ENCODE measurements at places on chromosomes 16 and 17.

DNA sequence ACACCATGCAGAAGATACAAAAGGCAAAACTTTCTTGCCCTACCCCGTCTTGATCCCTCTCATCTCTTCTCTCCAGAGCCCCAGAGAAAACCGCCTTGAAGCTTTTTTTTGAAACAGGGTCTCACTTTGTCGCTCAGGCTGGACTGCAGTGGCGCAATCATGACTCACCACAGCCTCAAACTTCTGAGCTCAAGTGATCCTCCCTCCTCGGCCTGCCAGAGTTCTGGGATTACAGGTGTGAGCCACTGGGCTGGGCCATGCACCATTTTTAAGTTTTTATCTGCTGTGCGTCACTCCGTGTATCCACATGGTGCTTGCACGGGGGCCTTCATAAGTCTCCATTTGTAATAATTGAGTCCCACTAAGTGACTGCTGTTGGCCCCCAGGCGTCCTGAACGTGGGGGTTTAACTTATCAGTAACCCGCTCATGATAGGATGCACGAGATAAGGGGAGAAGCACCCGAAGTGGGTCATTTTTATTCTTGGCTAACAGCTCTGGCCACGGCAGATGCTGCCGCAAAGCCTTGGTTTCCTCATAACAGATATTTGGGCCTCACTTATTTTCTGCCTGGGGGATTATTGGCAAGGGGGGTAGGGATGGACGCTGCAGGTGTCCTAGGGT is 8.6 kb downstream of the DNAH17 start:
- DNase-seq, result no peak

GRCh38 chr17:68394608-68395331 is 62.5 kb downstream of the WIPI1 start:
- DNase-seq, result no peak

- DNase-seq, result no peak
These were observed 953.2 kb upstream of the CDH8 start for GRCh38 chr16:62989480-62989879.

- DNase-seq, result no peak
These were observed 89.8 kb downstream of the C16orf95 start for GRCh38 chr16:87227296-87227951.

DNA sequence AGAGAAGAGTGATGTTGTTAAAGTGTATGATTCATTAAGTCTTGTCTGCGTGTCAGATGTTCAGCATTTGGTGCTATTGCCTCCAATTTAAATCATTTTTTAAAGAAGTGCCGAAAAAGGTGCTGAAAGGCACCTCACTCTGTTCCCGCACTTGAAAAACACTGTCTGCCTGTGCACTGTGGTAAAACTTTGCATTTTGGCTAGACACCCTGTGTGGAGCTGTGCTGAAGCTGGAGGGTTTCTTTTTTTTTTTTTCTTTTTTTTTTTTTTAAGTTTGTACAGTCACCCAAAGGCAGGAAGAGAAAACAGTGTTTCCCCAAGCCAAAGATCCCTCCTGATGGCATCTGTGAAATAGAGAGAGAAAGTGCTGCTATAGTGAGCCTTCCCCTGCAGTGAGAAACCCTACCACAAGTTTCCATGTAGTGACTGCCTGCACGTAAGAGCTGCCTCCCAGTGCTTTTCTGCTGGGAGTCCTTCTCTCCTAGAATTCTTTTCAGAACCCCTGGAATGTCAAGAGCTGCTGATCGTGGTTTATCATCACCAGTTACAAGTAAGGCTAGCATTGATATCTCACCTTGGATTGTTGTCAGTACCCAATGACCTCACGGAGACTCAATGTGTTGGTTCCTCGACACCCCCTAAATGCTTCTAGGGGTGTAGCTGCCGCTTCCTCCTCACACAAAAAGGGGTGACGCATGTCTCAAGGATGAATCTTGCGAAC is 116.0 kb upstream of the SOX9 start:
- DNase-seq, result no peak

GRCh38 chr16:68994324-68994723 is 111.1 kb upstream of the HAS3 start:
- DNase-seq, result no peak

DNA sequence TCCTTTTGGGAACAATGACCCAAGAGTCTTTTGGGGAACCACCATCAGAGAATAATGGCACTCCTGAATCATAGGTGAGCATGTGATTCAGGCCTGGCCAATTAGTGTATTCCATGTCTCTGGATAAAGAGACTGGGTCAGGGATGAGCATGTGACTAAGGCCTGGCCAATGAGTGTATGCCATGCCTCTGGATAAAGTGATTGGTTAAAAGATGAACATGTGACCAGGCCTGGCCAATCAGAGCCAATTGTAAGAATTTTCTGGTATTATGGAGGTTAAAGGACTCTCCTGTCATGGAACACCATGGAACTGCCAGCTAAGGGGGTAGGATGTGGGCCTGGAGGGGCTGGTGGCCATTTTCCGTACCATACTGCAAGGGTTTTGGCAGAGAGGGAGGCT is 194.3 kb downstream of the C16orf78 start:
- no peak for DNase-seq

DNA sequence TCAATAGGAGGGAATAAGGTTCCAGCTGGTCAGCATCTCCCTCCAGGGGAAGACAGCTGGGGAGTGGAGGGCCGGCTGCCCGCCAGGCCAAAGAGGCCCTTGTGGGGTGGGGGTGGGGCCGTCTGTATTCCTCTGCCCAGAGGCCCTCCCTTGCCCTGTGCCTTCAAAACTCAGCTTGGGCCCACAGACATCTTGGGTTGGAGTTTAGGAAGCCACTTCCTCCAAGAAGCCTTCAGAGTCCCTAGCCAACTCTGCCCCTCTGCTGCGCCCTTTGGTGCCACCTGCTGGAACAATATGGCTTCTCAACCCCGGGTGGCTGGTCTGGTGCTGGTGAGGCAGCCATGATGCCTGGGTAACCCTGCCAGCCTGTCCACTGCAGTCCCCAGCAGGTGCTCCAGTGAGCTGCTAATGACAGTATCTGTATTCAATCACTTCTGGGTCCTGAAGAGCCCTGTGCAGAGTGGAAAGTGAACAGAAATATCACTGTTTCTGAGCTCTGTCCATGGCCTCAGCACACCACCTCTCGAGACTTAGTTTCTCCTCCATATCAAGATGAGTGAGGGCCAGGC is 16.7 kb downstream of the HSD11B2 start:
- DNase-seq, result no peak

GRCh38 chr16:89122322-89122851 is 28.7 kb downstream of the ACSF3 start:
- peak; percentile 8 for DNase-seq

DNA sequence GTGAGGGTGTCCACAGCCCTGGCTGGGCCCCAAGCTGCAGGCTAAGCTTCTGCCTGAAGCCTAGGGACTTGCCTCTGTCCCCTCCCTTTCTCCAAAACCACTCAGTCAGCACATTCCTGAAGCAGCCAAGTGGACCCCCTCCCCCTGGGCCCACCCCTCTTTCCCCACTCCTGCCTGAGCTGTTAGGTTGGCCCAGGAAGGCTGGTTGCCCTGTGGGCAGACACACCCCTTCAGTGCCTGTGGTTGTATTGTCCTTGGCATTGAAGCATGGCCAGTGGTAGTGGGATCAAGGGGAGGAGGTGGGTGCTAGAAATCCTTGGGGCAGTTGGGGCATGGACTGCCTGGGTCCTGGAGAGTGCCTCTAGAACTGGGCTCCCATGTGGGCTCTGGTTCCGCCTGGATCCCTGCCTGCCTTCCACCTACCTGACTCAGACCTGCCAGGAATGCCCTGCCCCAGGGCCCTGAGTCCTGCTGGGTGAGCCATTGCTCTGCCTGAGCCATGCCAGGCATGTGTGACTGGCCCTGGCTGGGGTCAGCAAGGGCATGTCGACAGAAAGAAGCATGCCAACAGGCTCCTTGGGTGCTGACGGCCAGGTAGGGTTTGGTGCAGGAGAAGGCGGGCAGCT is 2.1 kb downstream of the TRAF4 start:
- DNase-seq, result no peak

GRCh38 chr16:75342308-75342811 is 90.9 kb upstream of the BCAR1 start:
- DNase-seq, result no peak

DNA sequence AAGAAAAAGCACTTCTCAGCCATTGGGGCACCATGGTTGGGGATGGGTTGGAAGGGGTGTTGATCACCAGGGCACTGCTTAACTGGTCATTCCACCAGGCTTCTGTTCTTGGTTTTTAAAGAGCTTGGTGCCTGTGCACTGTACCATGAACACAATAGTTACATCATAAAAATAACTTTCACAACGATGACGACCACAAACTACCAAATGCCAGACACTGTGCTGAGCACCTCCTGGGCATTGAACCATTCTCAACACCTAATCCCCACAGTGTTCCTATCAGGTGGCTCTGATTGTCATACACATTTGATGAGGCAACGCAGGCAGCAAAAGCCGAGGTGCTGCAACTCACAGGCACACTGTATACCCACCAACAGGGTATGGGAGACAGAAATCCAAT is 208.0 kb downstream of the FOXL1 start:
- DNase-seq, result no peak
